Pancreas (tissue), 10 donors: ENCODE measurements at places on chromosomes 7 and 10. TPM values are rescaled to one million over a fixed set of nuclear protein-coding genes. Genes with fewer than 3 reads are reported as not detected.
A peak's percentile ranks its signal among the peaks of the same experiment; 100 is the strongest.

DNA sequence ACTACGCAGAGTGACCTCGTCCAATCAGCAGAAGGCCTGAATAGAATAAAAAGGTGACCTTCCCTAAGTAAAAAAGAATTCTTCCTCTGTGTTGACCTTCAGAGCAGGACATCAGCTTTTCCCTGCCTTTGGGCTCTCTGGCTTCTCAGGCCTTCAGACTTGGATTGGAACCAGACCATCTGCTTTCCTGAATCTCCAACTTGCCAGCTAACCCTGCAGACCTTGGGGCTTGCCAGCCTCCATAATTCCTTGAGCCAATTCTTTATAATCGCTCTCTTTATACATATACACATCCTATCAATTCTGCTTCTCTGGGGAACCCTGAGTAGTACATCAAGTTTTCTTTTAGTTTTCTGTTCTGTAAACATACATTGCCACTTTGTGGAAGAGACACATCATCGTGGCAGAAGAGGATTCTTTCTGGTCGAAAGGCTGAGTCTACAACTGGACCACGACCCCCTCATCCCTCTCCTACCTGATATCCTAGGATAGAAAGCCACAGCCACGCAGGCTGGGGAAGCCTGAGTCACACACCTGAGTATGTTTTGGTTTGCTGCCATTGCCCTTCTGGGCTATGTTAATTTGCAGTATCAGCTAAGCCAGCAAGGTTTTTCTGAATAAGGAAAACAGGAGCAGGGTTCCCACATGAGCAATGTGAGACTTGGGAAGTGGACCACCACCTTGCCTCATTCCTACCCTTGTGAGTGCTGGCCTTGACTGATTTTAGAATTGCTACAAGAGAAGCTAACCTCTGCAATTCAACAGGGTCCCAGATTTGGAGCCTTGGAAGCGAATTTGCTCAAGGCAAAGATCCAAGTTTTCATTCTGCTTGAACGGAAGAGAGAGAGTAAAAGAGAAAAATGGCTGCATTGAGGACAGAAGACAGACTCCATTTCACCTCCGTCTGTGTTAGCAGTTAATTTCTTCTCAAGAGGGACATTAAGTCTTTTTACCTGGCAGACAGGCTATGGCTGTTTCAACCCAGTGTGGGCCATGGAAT, 445.2 kb upstream of the FZD8 start:
- DNase-seq: no peak

SVIL gene
- 53.8 TPM for total RNA-seq

SYNPO2L gene
- total RNA-seq: 0.31 TPM

DNA sequence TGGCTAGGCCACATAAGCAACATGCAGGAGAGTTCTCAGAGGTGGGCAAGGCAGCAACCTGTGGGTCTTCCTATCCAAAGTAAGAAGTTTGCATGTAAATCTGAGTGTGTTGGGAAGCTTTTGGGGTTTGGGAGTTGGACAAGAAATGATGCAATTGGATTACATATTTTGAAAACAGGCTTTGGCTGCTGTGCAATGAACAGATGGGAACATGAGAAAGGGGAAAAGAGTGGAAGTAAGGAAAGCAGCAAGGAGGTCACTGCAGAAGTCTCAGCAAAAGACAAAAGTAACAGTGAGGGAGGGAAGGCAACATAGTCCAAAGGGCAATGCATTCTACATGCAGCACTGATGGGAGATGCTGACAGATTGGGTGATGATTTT, 61.1 kb upstream of the C10orf90 start:
- DNase-seq: no peak

DNA sequence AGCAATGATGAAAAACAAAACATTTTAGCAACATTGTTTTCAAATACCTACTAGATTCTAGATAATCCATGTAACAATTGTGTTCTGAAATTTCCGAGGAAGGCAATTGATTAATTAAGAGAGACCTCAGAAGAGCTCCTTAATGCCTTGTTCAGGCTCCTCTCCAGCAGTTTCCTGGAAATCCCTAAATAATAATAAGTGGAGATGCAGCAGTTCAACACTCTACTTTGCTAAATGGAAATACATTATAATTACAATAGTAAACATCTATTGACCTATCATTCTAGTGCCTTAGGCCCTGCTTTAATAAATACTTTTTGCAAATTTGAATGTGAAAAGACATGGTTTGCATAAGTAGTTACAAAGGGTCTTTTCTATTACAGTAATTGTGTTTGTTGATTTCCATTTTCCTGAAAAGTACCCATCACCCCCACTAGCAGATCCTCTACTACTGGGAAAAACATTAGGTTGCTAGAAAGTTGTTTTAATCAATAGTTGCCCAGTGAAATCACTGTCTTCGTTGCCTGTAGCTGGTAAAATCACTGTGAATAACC, 186.6 kb upstream of the STK17A start:
- DNase-seq: no peak

DNA sequence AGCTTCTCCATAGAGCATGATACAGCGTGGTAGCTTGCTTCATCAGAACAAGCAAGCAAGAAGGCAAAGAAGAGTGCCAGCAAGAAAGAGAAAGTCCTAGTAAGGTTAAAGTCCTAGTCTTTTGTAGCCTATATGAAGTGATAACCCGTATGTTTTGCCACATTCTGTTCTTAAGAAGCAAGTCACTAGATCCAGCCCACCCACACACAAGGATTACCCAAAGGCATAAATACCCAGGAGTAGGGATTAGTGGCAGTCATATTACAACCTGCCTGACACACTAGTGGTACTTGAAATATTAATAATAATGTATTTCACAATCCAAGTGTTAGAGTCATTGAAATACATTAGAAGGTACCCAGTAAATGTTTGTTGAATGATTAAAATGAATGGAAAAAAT, 285.5 kb downstream of the HPSE2 start:
- no peak for DNase-seq

DNA sequence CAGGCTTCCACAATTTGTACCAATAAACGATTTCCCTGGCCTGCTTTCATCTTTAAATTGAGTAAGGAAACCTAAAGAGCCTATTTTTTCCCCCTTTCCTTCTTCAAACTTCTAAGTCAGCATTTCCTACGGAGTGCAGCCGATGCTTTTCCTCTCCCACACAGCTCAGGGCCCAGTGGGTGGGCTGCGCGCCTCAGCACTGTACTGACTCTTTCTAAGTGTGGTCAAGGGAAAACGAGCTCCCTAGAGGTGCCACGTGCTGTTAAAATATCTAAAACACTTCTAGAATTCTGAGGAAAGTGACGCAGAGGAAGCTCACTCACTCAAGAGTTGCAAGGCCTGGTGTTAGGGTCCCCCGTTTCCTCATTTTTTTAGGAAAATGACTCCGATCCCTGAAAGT, 29.0 kb downstream of the STEAP1B start:
- no peak for DNase-seq

DNA sequence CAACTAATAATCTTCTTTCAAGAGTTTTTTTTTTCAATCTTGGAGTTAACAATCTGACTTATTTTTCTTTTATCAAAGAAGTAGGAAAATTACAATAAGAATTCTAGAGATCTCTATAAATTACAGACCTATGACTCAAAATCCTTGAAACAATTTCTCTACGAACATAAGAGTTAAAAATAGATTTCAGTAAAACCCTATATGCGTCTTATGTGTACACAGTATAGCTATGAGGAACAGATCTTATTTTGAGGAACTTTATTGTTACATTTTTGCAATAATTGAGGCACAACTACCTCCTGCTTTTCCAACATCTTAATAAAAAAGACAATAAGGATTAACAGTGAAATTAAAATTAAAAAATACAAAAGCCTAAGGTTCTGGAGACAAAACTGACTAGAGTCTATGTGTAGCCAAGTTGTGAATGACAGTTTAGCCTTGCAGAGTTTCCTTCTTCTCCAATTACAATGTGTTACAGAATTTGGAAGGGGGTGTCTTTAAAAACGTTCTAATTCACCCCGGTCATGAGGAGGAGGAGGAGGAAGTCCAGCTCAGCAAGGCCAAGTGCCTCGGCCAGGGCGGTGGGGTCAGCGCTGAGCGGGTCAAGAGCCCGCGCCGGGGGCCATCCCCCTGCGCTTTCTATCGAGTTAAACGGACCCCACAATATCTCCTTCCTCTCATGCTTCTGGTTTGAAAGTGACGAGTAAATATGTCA, 40.5 kb downstream of the AMZ1 start:
- DNase-seq: peak; percentile 41

- no peak for DNase-seq
Measured at GRCh38 chr10:120365872-120366271, 91.2 kb upstream of the PLPP4 start.
